ENCODE measurements at places on chromosomes 4 and X.

- DNase-seq, result peak; percentile 73
Observed at GRCh38 chrX:103607364-103608305, at the start of gene TCEAL3. TCEAL3 (plus strand) TSS chrX:103607963; CDS start chrX:103609065, 1,102 bp downstream.

DNA sequence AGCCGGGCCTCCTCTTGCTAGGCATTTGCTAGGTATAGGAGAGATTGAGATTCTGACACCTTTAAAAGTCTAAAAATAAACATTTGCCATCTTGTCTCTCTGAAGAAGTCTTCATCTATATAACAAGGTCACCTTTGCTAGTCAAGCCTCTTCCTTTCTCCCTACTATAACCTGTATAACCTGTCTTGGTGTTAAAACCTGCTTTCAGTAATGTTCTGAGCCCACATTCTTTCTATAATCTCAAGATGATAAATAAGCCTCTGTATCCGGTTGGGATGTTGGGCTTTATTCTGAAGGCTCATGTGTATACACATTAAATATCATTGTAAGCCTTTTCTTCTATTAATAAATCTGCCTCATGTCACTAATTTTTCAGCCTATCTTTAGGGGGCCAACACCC, 10.2 kb downstream of the ASIC5 start:
- no peak for DNase-seq

DNA sequence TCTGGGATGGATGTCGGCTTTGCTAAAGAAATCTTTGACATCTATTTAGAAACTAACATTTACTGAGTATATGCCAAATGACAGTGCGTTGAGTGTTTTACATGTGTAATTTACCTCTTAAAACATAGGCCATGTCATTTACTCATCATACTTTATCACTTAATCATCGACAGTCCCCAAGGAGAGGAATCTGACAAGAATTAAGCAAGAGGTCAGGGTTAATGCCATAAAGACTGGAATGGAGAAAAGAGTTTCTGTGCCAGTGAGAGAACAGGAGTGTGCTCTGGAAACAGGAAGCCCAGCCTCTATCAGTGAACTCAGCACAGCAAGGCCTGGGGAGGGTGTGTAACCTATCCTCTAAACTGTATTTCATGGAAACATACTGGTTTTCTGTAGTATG, 28.0 kb upstream of the AMOT start:
- no peak for DNase-seq

GRCh38 chr4:105147016-105147552, 408 bp downstream of the TET2 start:
- no peak for DNase-seq

DNA sequence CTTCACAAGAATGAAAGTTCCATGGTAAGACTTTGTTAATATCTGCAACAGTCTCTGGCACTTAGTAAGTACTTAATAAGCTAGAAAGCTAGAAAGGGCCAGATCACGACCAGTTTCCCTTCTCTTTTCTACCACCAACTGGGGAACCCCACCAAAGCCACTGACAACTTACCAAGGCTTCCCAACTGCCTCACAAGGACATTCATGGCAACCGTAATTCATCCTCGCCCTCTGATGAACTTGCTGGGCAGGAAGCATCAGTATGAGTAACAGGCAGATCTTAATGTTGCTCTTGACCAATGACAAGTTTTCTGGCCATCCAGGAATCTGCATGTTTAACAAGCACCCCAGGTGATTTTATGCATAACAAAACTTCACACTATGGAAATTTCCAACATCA, 23.2 kb upstream of the ZCCHC13 start:
- no peak for DNase-seq

DNA sequence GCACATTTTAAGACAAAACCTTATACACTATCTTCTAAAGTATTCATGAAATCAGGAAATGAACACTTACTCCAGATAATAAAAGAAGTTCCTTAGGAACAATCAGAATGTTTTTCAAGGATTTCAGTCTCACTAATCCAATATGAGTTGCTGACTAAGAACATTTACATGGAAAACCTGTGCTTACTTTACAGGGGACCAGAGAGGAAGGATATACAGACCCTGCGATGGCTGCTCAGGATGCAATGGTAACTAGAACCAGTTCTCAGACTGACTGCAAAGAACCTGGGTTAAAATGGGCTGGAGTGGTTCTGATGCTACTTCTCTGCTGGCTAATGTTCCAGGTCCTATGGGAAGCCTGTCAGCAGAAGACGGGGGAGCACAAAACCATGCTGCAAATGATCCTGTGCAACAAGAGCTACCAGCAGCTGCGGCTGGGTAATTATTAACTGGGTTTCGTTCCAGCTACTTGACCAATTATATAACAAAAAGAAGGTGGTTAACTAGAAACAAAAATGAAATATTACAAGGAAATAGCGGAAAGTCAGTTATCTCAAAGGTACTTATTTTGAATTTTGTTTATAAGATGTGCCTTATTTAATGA, 85.3 kb downstream of the ANXA10 start:
- DNase-seq, result no peak

GRCh38 chr4:43481526-43481925, 589.0 kb downstream of the GRXCR1 start:
- DNase-seq, result no peak

- DNase-seq, result peak; percentile 93
Observed at GRCh38 chr4:124640022-124640730, 72.4 kb downstream of the ANKRD50 start.
